ENCODE measurements at places on chromosomes 12 and 14. TPM values are rescaled to one million over a fixed set of nuclear protein-coding genes. Genes with fewer than 3 reads are reported as not detected.

KRT85 gene
- total RNA-seq: not detected

DNA sequence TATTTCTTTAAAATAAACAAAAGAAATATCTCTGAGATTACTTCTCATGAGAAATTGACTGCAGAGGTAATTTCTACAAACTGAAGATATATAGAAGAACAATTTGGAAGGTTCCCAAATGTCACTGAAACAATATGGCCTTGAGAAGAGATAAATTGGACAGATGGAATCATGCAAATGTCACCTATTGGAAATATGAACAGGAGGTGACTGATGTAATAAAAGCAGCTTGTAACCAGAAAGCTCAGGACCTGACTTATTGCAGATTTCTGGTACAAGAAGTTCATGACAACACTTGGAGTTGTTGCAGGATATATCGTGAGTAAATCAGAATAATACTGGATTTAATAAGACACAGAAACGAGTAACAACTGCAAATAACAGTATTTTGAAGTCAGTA lies 93.3 kb upstream of the TRHDE start:
- no peak for DNase-seq

- no peak for DNase-seq
Observed at GRCh38 chr14:41230683-41231082, 376.0 kb upstream of the LRFN5 start.

- DNase-seq: no peak
Observed at GRCh38 chr12:23238957-23239356, 614.0 kb downstream of the ETNK1 start.

- no peak for DNase-seq
Observed at GRCh38 chr12:89474615-89475014, 50.0 kb downstream of the GALNT4 start.

DNA sequence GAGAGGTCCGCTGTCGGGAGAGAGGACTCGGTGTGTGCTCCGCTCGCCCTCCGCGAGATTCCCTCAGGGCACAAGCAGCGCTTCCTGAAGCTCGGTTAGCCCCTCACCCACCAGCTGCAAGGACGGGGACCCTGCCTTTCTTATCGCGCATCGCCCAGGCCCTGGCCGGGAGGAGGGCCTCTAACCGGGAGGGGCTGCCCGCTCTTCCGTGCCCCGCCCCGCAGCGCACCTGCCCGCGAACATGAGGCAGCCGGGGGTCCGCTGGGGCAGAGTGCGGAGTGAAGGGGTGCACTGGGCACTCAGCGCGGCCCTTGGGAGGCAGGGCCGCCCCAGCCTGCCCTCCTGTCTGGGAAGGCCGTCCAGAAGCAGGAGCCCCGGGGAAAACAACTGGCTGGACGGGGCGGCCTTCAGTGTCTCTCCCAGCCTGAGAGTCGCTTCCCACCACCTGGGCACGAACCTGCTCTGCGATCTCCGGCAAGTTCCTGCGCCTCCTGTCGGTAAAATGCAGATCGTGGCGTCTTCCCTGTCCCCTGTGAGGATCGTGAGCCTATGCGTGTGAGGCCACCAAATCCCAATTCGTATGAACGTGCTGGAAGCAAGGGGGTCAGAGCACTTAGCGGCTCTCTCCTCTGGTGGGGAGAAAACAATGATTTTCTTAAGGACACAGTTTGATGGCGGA lies 28.0 kb upstream of the ADIPOR2 start:
- DNase-seq: peak; percentile 38

CYP27B1 gene
- 0.64 TPM for total RNA-seq

DNA sequence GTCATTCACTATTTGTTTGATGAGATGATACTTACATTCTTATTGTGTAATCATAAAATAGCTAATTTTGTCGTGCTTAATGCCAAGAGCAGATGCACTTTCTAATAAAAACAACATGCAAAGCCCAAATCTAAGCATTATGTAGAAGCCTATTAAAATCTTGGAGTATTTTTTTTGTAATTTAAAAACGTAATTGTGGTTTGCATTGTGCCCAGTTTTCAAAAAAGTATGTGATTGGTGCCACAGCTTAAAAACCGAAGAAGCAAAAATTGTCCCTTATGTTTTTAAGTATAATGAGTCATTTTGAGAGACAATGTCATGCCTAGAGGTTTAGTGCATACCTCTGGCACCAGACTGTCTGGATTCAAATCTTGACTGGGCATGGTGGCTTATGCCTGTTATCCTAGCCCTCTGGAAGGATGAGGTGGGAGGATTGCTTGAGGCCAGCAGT lies 464.8 kb upstream of the RGS6 start:
- no peak for DNase-seq

- no peak for DNase-seq
Observed at GRCh38 chr12:70197345-70197744, 45.9 kb upstream of the CNOT2 start.

GRCh38 chr12:72832024-72832423 lies 559.9 kb downstream of the TRHDE start:
- no peak for DNase-seq

DNA sequence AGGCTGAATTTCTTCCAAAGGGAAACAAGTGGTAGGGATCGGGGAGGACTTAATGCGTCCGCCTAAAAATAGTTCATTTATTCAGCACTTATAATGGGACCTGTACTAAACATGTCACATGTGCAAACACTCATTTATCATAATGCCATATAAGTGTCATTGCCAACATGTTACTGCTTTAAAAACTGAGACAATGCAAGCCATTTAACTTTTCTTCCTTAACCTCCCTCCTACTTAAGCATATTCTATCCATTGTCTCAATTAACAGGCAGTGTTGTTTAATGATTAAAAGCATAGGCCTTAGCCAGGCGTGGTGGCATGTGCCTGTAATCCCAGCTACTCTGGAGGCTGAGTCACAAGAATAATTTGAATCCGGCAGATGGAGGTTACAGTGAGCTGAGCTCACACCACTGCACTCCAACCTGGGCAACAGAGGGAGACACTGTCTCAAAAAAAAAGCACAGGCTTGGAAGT lies 13.5 kb upstream of the SCFD1 start:
- no peak for DNase-seq

- peak; percentile 59 for DNase-seq
Observed at GRCh38 chr12:123043536-123044001, 63.1 kb downstream of the ARL6IP4 start.

DNA sequence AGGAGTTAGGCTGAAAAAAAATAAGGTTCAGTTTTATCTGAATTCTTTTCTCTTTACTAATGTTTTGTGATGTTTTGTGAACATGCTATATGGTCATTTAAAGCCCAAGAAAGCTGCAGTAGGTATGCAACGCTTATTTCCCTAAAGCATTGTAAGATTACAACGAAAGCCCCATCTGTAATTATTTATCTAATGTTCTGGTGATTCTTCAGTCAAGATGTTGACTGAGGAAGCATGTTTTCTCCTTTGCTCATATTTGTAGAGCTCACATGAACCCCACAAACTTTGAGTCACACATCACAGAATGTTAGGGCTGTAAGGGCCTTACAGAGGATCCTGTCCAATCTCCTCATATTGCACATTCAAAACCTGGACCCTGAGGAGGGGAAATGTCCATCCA lies 3.2 kb upstream of the TUBA1C start:
- DNase-seq: no peak

- DNase-seq: no peak
Observed at GRCh38 chr12:81150382-81150781, 72.5 kb downstream of the ACSS3 start.

DNA sequence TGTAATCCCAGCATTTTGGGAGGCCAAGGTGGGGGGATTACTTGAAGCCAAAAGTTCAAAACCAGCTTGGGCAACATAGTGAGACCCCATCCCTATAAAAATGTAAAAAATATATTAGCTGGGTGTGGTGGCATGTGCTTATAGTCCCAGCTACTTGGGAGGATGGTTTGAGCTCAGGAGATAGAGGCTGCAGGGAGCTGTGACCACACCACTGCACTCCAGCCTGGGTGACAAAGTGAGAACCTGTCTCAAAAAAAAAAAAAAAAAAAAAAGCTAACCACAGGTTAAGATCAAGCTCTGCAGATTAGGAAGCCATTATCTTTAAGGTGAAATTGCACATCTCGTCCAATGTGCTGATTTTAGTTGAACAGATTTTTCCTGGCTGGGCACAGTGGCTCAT lies 23.7 kb upstream of the CERS5 start:
- DNase-seq: no peak

POTEM gene
- not detected for total RNA-seq

GRCh38 chr12:27580561-27581330 lies 56.7 kb downstream of the PPFIBP1 start:
- no peak for DNase-seq
